ENCODE measurements at places on chromosomes 4 and X.
A peak's percentile ranks its signal among the peaks of the same experiment; 100 is the strongest.

GRCh38 chrX:141642979-141643378 lies 53.5 kb downstream of the SPANXA2 start:
- DNase-seq = no peak

DNA sequence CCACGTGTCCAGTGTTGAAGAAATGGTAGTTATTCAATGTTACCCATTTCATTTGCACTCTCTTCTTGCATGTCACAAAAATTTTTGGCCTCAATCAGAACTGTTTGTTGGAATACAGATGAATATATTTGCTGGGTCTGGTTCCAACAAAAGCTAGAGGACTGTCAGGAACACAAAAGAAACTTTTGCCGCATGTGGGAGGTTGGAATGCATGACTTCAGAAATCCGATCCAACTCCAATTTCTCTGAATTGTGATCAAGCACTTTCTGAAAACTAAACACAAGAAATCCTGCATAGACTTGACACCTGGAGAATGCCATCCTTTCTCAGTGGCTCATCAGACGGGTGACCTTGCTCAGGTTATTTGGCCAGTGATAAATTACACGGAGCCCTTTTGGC lies 15.4 kb downstream of the SETD7 start:
- no peak for DNase-seq

GRCh38 chrX:136856551-136856950 lies 24.0 kb downstream of the RBMX start:
- peak; percentile 48 for DNase-seq

DNA sequence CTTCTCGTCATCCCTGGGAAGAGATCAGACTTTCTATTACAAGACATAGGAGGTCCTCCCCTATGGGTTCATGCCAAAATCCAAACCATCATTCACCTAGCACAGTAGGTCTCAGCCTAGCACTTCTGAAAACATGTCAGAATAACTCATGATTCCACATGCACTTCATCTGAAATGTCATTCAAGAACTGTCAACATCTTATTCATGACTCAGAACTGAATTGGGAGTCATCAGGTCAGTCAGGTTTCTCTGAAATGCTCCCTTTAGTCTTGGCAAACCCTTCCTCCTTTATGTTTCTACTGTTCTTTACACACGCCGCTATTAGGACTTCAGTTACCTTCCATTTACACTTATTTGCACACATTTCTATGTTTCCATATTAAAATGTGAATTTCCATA lies 67.2 kb downstream of the ANTXR2 start:
- peak; percentile 18 for DNase-seq

DNA sequence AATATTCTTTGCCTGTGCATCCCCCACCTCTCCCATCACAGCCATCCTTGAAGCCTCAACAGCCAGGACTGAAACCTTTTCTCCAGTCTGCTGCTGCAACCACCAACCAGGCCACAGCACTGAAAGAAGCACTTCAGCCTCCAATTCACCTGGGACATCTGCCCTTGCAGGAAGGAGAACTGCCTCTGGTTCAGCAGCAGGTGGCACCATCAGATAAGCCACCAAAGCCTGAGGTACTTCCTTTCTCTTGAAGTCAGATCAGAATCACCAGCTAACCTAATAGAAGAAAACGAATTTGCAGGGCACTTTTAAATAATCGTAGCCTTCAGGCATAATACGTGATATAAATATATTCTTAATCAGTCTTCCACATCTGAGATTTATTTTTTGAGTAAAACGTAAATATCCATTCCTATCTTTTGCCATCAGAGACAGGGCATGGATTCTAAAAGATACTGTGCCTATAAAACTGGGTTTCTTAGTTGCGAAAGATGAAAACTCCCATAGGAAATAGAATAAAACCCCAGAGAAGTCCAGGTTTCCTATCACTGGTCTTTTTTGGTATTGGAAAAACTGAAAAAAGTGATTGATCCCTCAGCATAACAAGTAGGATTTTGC lies 9.5 kb downstream of the AMBN start:
- DNase-seq = peak; percentile 56

DNA sequence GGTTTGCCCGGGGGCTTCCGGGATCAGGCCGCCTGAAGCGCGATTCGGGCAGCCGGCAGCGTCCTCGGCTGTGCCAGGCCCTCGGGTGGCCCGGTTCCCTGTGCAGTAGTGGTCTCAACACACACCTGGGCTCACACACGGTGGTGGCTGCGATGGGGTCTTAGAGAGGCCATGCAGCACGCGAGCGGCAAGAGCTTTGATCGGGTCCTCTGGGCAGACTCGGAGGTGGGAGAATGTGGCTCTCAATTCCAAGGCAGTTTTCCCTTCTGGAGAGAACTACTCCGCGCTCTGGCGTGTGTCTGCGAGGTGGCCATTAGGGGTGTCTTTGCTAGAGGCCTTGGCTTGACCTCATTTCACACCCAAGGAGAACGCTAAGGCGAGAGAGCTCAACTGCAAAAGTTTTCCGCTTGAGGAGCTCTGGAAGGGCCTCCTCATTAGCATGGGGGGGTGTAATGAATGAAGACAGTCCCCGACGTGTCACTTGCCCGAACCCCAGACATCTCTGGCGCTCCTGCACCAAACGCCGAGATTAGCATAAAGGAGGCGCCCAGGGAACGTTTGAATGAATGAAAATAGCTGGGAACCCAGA lies 771 bp upstream of the RBPJ start:
- DNase-seq = peak; percentile 29
